ENCODE measurements at places on chromosomes 13 and 19.
A peak's percentile ranks its signal among the peaks of the same experiment; 100 is the strongest.

DNA sequence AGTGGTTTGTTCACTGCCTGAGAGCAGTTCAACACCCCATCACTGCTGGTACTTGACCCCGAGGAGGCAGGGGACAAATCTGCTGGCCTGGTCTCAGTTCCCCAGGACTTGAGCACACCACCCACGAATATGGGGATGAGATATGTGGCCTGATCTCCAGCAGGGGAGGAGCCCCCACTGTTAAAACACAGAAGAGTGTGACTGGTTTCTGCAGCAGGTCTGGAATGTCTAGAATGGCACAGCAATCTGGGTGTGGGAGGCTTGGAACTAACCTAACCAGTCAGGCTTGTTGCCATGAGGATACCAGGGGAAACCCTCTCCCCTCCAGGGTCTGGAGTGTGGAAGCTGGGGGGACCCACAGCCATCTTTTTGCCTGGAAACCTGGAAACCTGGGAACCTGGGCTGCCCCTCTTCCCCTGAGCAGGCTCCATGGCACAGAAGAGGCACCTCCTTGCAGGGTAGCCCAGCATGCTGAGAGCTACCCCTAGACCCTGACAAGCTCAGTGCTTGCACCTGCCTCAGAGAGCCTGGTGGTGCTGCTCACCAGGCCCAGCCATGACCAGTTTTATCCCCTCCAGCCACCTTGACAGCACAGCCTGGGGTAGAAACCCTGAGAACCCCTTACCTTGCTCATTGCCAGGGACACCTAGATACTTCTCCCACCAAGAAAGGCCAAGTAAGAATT lies 273.8 kb downstream of the LIG4 start:
- no peak for DNase-seq

- peak; percentile 49 for DNase-seq
These were observed 1.3 kb upstream of the INTS6 start for GRCh38 chr13:51453959-51454703.

- no peak for DNase-seq
These were observed 362.4 kb downstream of the KCTD12 start for GRCh38 chr13:76523740-76524340.

DNA sequence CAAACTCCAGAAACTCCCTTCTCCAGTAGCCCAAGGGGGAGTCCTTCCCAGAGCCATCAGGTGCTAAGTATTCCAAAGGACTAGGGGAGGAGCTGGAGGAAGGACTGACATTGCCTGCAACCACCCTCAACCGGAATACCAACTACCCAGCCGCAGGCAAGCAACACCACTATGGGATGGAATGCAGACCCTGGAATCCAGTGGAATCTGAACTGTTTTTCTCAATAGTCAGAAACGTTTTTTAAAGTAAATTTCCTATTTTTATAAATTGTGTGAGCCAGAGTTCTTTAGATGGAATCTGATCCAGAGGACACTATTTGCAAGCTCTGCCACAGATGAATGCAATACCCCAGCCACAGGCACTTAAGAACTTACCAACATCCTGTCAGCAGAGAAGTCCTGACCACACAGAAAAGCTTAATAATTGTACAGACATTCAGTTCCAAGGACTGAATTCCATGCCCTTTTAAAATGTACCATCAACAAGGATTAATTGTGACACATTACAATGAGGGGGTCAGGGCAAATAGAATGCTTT lies 92.1 kb downstream of the USP12 start:
- DNase-seq = peak; percentile 72

DNA sequence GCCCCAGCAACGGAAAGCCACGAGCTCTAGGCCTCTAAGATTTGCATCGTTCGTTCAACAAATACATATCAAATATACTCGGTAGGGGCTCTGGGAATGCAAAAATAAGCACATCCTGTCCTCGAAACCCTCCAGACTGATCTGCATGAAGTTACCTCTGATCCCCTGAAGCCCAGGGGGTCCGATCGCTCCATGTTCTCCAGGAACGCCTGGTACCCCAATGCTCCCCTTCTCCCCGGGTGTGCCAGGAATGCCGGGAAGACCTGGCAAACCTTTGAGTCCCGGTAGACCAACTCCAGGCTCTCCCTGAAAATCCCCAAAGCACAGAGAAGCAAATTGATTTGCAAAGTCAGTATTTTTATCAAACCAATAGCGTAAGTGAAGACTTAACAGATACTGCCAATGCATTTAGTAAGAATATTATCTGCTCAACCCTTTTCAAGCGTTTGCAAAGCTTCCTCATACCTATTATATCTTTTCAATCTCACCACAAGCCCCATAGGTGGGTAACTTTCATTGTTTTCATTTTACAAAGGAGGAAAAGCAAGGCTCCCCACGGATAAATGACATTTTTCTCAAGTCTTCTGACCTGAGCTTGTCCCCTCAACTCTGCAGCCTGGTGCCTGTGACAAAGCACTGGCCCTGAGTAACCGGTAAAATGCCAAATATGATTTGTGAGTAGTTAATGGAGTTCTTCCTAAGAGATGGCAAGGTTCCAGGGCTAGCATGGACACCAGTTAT lies 127.7 kb downstream of the COL4A1 start:
- no peak for DNase-seq

- peak; percentile 55 for DNase-seq
These were observed at the start of gene TMEM272 for GRCh38 chr13:51844862-51845573. Gene TMEM272 (minus strand): TSS chr13:51845177. CDS start chr13:51838530, 6,647 bp downstream.

DNA sequence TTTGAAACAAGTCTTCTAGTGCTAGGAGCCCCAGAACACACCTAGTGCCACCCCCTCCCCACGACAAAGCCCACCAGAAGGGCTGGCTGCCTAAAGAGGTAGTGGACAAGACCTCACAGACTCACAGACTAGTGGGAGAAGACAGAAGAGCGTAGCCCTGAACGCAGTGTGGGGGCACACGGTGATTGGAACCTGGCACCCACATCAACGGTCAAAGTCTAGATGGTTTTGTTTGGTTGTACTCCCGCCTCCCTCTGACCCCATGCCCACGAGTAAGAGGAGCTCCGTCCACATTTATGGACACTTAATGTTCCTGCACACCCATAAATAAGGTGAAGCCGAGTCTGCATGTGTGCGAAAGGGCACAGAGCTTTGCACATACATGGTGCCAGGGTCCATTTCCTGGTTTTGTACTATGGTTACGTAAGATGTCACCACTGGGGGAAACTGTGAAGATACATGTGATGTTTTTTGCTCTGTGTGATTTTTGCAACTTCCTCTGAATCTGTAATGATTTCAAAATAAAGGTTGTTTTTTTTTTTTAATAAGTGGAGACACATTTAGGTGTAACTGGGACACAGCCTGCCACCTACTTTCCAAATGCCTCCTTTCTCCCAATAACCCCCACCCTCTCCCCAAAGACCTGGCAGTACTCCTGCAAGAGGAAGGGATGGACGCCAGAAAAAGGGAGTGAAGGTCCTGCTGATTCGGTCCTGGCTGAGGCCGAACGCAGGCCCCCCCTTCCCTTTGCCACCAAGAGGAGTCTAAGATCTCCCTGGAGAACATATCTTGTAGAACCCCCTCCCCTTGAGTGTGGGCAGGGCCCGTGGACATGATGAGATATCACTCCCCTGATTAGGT lies 72.8 kb downstream of the GNG7 start:
- DNase-seq = no peak

DNA sequence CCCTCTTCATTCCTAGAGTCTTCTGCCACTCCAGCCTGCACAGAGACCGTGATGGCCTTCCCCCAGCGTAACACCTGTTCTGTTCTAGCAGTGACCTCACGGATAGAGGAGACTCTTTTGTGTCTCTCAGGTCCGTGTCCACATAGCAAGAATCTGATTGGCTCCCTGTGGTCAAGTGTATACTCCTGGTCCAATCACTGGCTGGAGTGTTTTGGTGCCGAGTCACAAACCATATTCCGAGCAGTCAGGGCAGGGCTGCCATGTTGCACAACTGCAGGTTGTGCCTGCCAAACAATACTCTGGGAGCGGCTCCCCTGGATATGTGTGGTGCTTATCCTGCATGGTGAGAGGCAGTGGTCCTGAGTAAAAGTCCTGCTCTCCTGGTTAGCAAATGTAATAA lies 402.4 kb downstream of the KCNRG start:
- no peak for DNase-seq

DNA sequence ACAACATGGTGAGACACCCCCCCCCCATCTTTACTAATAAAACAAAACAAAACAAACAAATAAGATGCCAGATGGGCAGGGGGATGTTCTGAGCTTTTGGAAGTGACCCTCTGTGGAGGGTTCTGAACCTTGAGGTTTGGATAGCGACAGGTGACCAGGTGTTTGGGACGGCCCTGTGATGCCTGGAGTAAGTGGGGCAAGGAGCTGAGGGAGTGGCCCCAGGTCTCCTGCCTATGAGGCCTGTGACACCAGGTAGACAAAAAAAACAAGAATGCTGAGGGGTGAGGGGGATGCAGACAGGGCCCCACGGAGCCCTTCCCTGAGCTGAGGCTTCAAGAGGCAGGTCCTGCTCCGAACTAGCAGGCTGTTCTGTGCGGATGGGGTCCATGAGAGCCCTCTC lies 9.2 kb downstream of the ADGRE2 start:
- DNase-seq = no peak

DNA sequence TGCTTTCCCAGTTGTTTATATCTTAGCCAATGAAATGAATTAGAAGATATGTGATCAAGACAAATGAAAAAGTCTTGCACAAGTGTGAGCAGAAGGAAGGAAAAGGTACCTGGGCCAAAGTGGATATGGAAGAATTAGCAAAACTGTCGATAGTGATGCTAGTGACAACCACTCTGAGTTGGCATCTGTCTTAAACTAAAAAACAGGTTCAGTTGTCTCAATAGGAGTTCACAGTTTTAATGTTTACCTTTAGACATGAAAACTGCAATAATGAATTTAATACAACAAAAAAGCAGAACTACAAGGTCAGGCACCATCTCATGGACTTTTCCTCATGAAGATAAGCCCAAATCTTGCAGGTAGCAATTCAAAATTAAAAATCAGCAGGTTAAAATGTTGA lies 688.5 kb downstream of the EFNB2 start:
- DNase-seq = no peak

- DNase-seq = peak; percentile 14
These were observed 29.2 kb downstream of the NLRP5 start for GRCh38 chr19:56015756-56016155.

GRCh38 chr13:33612641-33613638 lies 205.0 kb upstream of the RFC3 start:
- DNase-seq = no peak

DNA sequence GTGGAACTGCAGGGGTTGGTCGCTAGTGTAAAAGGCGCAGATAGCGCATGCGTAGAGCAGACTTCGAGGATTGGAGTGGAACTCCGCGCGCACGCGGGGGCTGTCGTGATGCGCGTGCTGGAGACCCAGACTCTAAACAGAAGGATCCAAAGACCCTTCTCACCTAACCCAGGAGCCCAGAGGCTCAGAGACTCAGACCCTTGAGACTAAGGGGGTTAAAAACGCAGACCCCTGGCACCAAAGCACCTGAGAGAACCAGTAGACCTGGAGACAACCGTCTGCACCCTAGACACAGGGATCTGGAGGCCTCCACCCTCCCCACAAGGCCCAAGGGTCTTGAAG lies 567 bp upstream of the CTU1 start:
- DNase-seq = no peak

DNA sequence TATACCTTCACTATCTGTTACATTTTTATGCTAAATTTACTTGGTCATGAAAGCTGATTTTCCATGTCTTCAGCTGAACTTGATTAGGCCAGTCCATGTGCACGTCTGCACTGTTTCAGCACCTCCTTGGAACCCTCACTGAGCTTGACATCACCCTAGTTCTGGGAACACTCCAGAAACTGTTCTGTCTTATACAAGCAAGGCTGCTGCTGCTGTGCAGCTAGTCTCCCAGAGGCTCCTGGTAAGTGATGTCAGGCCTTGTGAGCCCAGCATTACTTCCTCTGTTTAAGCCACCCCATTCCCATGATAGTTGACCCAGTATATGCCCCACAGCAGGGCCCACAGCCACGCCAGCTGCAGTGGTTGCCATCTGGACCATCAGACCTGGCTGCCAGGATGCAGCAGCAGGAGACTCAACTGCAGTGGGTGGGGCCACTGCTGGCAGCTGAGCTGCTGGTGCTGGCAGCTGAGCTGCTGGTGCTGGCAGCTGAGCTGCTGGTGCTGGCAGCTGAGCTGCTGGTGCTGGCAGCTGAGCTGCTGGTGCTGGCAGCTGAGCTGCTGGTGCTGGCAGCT lies 90.5 kb upstream of the AKAP11 start:
- DNase-seq = no peak

- DNase-seq = no peak
These were observed 5.1 kb upstream of the CACNG8 start for GRCh38 chr19:53957448-53958167.
